ENCODE measurements at places on chromosomes 5 and 9.
A peak's percentile ranks its signal among the peaks of the same experiment; 100 is the strongest.

DNA sequence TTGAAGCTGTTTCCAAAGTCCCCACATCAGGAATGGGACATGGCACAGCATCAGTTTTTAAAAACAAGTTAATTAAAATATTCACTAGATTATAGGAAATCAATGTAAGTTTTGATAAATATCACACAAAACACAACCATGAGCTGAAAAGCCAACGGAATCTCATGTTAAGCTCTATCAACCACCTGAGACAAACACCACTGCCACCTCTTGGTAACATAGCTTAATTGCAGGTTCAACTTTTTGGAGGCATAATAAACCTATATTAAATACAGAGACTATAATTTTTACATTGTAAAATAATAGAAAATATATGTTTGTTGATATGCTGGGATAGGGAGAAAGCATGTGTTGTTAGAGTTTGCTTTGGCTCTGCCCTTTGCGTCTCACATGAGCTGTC, 126.1 kb downstream of the SV2C start:
- DNase-seq = no peak

DNA sequence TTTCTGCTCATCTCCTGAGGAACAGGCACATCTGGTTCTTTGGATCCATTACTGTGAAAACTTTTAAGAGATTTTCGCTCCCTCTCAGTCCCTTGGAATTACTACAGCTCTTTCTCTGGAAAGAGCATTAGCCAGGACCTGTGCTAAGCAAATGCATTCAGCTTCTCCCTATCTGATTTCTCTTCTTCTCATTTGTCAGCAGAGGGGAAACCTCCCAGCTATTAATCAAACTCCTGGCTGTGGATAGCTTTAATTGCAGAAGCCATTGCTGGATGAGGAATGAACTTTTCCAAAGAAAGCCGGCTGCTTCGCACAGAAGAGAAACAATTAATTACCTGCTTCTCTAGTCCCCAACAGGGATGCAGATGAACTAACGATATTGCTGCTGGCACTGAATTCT, 37.9 kb downstream of the TLR4 start:
- DNase-seq = no peak

GRCh38 chr5:36882250-36882649, 5.7 kb downstream of the NIPBL start:
- no peak for DNase-seq

DNA sequence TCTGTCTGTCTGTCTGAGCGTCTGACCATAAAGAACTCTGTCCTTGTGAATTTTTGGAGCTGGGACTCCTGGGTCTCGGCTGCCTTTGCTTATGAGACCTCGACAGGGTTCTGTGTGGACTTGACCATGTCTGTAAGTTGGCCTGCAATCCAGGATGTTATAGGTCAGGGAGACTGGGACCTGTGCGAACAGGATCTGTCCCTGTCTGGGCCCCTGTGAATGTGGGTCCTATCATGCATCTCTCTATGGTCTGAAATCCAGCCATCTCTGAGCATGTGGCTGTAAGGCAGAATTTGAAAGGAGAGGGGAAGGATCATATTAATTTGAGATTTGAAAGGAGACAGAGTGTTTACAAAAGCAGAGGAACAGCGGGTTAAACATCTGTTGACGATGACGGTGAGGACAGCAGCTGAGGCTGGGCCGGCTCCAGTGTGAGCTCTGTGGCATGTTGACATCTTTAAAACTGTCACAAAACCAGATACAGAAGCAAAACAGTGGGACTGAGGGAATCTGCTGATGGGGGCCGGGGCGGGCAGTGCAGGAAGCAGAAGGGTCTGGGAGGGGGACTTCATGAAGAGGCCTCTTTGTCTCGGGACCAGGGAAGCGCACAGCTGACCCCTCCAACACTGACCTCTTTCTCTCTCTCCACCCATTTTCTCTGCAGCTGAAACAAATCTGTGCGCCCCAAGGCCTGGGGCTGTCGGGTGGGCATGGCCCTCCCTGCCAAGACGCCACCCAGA, 19.1 kb upstream of the MVB12B start:
- DNase-seq = no peak

GRCh38 chr9:90834828-90835595, 33.4 kb downstream of the SYK start:
- no peak for DNase-seq

GRCh38 chr9:124399968-124400940, 15.0 kb downstream of the PSMB7 start:
- DNase-seq = no peak

DNA sequence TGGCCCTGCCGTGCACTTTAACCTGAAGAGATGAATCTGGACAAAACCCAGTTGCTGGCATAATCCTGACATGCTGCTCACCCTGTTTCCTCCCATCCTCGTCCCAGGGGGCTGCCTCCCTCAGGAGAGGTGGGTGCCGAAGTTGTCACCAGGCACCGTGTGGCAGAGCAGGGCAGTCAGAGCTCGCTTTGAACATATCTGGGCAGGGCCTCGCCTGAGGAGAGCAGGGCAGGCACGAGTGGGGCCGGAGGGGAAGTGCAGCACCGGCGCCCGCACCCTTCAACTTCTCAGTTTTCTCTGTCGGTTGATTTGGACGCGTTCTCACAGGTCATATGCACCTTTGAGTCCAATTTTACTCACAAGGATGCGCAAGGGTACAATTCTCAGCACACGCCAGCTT, 141.1 kb upstream of the PHYKPL start:
- DNase-seq = no peak

GRCh38 chr5:10661401-10661800, 97.5 kb downstream of the ANKRD33B start:
- no peak for DNase-seq

DNA sequence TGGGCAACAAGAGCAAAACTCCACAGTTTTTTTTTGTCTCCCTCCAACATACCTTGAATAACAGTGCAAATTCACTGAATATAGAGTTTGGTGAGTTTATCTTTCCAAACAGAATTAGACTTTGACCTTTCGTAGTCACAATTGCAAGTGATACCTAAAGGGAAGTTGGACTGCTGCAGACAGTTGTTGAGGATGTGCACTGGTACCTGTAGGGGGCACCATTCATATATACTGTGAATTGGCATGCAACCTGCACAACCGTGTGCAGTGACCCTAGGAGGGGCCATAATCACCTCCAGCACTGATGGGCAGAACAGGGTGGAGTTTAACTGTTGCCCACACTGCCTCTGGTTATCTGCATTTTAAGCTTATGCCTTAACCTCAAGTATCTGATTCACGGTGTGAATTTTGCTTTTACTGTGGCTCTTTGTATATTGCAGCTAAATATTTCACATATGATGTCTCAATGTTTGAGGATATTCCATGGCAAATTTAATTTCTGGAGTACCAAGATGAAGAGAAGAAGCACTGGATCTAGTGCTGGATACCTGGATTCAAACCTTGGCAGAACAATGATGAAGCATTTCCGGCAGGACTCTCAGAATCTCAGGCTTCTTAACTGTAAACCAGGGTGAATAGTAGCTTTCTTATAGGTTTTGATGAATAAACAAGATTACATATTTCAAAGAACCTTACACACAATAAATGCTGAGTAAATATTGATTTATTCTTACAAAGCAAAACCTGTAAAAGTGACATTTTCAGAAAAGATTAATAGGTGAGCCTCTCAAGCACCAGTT, 144.3 kb downstream of the ACTBL2 start:
- peak; percentile 47 for DNase-seq

- no peak for DNase-seq
Measured at GRCh38 chr5:1319436-1320256, 24.8 kb upstream of the TERT start.

DNA sequence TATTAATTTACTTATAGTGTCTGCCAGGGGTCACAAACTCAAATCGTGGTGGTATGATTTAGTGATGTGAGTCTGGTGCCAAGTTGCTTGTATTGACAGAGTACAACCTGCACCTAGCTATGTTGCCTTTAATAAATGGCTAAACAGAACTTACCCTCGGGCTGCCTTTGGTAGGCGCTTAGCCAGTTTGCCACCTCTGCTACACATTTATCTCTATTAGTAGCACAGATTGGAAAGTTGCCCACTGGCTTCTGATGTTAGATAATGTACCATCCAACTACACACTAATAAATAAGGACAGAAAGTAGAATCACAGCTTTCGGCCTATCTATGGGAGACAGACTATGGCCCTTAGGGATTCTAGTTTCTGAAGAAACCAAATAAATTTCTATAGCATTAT, 368.4 kb downstream of the MAN2A1 start:
- DNase-seq = no peak

- DNase-seq = peak; percentile 3
Measured at GRCh38 chr5:97100476-97100875, 41.9 kb downstream of the LIX1 start.

DNA sequence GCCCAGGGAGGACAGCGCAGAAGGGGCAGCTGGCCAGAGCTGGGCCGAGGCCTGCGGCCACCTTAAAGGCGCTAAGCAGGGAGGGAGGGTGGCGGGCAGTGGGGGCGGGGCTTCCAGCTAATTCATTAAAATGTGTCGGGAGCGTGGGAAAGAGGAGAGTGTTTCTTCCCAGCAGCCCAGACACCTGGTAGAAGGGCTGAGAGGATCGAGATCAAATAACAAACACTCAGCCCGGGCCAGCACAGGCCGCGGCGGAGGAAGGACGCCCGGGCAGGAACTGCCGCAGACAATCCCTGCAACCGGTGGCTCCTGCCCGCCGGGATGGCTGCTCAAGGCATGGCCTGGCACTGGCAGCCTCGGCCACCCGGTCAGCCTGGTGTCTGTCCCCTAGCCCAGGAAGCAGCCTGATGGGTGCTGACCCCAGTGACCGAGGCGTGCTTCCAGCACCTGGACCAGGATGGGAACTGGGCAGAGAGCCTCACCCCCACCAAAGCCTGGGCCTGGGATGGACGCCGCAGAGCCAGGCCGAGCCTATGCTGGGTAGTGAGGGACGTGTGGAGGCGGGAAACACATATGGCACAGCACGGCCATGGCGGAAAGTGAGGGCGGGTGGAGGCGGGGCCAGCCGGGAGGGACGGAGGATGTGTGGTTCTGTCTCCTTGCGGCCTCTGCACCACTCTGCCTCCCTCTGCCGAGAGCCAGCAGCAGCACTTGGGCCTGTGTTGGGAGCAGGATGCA, 3.2 kb upstream of the NRARP start:
- peak; percentile 77 for DNase-seq

DNA sequence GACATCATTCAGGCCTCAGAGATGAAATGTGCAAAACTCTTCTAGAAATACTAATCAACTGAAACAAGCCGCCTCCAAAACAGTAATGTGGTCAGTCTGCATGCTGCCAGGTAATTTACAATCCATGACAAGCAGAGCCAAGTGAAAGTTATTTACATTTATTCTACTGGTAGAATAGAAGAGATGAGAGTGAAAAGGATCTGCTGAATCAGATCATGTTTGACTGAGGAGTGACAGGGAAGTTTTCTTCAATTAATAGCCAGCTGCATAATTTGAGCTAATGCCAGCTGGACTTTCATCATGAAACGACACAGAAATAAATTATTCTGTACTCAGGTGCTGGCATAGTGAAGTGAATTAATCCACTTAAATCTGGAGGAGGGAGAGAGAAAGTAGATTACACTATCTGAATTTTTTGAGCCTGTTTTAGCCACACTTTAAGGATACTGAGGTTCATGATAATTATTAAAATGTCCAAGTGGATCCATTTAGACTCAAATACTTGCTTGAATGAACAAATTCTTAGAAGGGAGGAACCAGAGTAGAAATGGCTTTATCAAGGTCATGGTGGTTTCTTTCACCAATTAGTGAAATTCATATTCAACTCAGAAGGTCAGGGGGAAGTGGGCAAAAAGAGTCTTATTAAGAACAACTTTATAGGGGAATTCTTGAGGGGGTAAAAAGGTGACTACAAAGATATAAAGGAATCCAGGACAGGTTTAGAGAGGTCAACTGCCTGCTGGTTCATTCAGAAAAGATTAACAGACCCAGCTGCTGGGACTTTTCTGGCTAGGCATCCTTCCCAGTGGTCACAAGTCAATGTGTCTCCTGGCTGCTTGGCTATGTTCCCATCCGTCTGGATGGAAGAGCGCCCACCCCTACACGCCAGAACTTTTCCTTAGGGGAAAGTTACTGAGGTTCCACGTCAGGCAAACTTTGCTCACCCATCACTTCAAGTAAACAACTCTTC, 350.4 kb downstream of the PDE4D start:
- no peak for DNase-seq

- DNase-seq = no peak
Measured at GRCh38 chr9:37921546-37922300, 17.8 kb upstream of the SLC25A51 start.

- no peak for DNase-seq
Measured at GRCh38 chr9:107016383-107016782, 153.4 kb downstream of the ZNF462 start.

DNA sequence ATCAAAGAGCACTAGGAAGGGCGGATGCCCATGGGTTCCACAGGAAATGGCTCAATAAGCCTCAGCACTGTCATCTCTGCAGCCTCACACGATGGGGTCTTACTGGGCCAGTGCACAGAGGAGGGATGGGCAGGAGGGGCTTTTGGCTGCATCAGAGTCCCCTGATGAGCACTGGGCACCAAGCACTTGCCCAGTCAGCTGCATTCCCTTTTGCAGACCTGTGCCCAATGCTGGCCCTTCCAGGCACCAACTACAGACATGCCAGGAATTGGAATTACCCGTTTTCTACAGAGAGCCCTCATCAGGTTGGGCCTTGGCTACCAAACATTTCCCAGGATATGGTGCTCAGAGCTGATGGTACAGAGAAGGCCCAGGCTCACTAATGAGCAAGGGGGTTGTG, 182.5 kb downstream of the HSPA4 start:
- DNase-seq = peak; percentile 0

- no peak for DNase-seq
Measured at GRCh38 chr5:37810311-37810710, 29.5 kb downstream of the GDNF start.

- no peak for DNase-seq
Measured at GRCh38 chr9:84271921-84272556, 68.5 kb downstream of the SLC28A3 start.

DNA sequence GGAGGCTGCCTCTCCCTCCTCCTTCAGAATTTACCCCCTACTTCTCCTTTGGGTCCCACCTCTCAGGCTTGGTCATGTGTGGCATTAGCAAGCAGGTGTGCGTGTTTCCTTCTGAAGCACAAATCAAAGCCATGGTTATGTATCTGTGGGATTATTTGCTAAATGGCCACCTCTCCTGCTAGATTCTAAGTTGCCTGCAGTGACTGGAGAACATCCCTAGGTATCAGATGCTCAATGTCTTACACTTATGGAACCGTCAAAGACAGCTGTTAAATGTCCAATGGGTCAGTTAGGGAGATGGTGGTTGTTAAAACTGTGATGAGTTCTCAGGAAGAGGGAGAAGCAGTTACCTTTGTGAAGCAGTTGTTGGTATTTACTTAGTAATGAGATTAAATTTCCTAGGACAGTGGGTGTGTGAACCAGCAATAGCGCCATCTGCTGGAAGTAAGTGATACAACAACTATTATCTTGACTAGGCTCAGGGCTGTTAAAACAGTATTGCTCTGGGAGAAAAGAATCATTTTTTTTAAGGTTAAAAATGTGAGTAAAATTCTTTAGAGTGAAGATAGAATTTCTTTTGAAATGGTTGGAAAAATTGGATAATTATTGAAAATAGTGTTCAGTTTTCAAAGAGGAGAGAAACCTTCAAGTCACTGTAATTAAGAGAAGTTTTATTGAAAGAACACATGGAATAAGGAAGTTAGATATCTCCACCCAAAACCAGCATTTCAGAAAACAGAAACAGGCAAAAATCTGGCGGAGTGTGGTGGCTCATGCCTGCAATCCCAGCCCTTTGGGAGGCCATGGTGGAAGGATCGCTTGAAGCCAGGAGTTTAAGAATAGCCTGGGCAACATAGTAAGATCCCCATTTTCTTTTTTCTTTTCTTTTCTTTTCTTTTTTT, 71.3 kb downstream of the TMC1 start:
- peak; percentile 41 for DNase-seq

Data from NCI-H226 (cell line).